Hepatocyte (in vitro differentiated cells): ENCODE measurements at places on chromosomes 7 and 10. TPM values are rescaled to one million over a fixed set of nuclear protein-coding genes. Genes with fewer than 3 reads are reported as not detected.

Gene TMEM196
- 0.17 and 0.24 TPM in 2 replicates for total RNA-seq

Gene CCDC172
- not detected in 2 replicates for total RNA-seq

Gene POLL
- total RNA-seq = 17.7 and 20.9 TPM in 2 replicates

Gene CPA2
- 198 and 298 TPM in 2 replicates for total RNA-seq

DNA sequence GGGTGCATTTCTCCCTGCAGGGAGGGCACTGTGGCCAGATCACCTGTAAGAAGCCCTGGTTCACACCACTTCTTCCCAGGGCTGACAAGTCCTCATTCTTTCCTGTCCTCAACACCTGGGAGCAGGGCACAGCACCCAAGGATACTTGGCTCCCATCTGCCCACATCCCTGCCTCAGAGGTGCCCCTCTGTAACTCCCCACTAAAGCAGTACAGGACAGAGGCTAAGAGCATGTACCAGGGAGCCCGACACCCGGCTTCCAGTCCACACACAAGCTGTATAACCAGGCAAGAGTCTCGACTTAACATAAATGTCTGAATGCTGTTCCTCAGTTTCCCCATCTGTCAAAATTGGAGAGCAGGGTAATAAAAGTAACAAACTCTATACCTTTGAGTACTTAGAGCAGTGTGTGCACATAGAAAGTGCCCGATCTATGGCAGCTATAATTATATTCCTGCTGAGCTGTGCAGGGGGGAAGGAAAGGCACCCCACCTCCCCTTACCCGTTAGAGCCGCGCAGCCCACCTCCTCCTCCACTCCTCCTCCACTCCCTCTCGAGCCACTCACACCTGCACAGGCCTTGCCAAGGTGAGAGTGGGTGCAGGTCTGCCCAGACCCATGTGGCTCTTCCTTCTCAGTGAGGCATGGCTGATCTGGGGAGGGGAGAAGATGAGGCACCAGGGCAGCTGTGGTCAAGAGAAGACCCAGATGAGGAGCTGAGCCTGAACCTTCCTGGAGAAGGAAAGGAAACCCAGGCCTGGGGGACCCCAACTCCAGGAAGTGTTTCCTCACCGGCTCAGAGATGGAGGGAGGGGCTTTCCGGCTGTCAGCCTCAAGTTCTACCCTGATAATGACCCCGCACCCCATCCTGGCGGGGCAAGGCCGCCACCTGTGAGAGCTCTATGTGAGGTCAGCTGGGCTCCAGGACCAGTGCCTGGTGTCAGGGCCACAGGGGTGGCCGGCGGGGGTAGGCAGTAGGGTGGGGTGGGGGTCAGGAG is 22.6 kb downstream of the PODXL start:
- DNase-seq = no peak

- no peak for DNase-seq
Observed at GRCh38 chr10:77631241-77631640, 6.4 kb downstream of the KCNMA1 start.

DNA sequence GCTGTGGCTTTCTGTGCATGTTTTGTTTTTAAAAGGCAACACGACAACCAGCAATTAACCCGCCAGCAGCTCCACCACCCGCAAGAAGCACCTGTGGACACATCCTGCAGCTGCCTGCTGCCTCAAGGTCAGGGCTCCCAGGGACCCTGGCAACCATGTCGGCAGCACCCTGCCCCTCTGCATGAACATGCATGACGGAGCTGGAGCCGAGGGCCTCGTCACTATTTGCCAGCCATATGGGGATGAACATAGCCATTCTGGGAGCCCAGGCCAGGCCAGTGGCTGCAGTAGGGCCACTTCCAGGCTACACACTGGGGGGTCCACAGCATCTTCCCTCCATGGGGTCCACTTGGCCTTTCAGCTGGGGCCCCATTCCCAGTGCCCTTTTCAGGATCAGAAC is 52.9 kb downstream of the CAMK2B start:
- DNase-seq = no peak

DNA sequence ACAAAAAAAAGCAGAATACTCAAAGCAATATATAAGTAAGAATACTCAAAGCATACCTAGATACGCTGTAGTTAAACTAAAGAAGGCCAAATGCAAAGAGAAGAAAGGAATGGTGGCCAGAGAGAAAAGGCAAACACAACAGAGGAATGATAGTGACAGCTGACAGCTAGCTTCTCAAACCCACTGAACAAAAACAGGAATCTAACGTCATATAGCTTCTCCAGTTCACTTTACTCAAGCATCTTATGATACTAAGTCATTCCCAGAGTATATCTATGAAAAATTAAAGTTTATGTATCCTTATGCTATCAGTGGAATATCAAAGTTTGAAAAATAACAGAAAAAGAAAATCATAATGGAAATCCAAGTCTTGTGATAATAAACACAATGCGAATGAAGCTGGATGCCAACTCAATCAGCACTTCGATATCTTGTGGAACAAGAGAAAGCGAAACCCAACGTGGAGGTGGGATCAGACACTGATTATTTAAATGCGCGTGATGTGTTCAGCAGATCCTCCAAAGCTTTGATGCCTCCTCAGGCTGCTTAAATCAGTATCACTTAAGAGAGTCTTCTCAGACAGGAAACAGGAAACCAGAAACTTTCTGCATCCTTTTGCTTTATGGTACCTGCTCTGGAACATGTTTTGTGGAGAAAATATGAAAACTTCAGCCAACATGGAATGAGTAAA is 102.8 kb downstream of the PIP4K2A start:
- no peak for DNase-seq
